ENCODE measurements at places on chromosomes 11 and 22. TPM values are rescaled to one million over a fixed set of nuclear protein-coding genes. Genes with fewer than 3 reads are reported as not detected.
A peak's percentile ranks its signal among the peaks of the same experiment; 100 is the strongest.

MPZL3 gene
- 2.7 TPM for total RNA-seq

PES1 gene
- 23.1 TPM for total RNA-seq

UPK2 gene
- total RNA-seq: not detected

SCN2B gene
- total RNA-seq: 24.9 TPM

SLC2A11 gene
- total RNA-seq: 22.0 TPM

TYR gene
- not detected for total RNA-seq

INPP5J gene
- 20.7 TPM for total RNA-seq

OR52N4 gene
- total RNA-seq: not detected

DNA sequence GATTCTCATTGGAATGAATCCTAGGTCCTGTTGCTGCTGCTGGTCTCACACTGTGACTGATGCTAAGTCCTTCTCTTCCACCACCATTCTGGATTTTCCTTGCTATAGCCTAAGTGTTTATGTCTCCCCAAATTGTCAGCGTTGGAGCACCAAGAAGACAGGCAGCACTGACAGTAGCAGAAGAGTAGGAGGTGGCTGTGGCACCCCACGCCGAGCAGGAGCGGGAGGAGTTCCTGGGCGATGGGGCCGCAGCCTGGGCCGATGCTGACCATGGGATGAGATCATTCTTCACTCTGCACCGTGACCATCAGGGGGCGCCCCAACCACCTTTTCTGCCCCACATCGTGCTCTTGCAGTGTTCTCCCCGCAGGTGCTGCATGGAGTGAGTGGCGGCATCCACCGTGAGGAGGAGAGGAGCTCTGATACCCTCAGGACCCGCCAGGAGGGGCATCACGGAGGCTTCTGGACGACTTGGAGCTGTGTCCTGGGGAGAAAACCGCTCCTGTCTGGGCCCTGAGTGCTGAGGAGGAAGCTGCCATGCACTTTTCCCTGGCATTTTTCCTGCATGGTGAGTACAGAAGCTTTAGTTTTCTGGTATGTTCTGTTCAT lies 57.0 kb downstream of the LRRC74B start:
- peak; percentile 66 for DNase-seq

GRCh38 chr11:61473370-61474012 lies 35.1 kb upstream of the LRRC10B start:
- DNase-seq: no peak

DNA sequence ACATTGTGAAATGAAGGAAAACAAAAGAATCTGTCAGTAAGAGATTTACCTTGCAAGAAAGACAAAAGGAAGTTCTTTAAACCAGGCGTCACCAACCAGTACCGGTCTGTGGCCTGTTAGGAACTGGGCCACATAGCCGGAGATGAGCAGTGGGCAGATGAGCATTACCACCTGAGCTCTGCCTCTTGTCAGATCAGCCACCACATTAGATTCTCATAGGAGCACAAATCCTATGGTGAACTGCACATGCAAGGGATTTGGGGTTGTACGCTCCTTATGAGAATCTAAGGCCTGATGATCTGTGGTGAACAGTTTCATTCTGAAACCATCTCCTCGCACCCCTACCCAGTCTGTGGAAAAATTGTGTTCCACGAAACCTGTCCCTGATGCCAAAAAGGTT lies 108.2 kb downstream of the CYP2R1 start:
- no peak for DNase-seq

DNA sequence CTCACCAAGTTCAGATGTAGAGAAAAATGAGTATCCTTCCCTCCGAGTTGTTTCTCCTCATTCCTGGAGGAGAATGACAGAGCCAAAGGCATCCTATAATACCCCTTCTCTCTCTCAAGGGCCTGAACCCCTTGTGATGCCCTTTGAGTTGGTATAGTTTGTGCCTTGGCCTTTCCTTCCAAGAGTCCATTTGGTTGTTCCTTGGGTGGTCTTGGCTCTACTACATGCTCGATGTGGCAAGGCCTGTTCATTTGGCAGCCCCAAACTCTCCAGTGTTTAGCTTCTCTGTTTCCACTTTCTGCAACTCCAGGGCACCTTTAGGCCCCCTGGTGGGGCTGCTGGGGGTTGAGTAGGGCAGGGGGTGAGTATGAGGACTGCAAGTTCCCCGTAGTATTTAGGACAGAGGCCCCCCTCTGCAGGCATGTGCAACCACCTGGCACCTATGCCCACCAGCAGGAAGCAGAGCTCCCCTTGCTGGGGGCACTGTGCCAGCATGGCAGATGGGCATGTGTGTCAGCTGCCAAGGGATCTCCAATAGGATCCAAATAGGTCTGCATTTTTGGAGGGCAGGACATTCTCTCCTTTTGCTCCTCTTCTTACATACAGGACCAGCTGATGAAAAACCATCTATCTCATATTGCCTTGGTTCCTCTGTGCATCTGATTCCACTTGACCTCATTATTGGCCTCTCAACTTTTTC lies 217.2 kb upstream of the CADM1 start:
- DNase-seq: no peak

DNA sequence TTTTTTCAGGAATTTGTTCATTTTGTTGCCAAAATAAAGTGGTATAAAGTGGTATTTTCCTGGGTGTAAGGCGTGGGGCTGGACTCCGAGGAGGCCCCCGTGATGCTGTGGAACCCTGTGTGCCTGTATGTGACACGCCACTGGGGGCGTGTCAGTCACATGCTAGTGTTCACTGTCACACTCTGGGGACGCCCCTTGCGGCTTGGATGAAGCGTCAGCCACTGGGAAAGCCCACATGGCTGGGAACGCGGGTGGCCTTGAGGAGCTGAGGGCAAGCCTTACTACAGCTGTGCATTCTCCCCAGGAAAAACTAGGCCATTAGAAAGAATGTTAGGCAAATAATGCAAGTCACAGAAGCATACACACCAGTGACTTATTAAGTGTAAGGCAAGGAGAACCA lies 77.0 kb upstream of the SLC25A18 start:
- DNase-seq: no peak

DNA sequence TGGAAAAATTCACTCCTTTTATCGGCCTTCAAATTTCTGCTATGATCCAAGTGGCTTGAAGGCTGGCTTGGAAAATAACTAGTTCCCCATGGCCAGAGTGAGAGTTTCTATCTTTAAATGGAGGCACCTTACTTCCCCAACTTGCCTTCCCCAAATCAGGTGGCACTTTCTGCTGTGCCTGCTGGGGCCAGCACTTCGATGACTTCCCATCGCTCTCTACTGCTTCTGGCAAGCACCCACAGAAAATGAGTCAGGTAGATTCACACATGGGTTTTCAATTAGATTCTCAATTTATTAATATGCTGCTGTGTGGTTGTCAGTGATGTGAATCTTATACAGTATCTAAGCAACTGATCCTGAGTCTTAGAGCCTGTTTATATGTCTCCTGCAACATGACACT lies 398.8 kb upstream of the RAG2 start:
- no peak for DNase-seq

DNA sequence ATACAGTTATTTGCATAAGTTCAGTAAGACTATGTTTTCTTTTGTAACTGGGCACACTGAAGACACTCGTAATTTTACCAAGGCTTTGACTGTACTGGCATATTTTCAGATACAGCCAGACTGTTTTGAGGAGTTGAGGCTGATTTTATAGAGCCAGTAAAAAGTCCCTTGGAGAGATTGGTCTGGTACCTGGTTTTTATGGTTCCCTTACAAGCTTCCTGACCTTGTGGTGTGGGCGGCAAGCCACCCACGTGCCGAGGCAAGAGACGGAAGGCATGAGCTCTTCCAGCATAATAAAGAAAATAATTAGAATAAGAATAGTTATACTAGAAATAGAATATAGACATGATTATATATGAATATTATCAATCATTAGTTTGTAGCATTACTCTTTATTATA lies 11.3 kb upstream of the GSTP1 start:
- DNase-seq: no peak

DNA sequence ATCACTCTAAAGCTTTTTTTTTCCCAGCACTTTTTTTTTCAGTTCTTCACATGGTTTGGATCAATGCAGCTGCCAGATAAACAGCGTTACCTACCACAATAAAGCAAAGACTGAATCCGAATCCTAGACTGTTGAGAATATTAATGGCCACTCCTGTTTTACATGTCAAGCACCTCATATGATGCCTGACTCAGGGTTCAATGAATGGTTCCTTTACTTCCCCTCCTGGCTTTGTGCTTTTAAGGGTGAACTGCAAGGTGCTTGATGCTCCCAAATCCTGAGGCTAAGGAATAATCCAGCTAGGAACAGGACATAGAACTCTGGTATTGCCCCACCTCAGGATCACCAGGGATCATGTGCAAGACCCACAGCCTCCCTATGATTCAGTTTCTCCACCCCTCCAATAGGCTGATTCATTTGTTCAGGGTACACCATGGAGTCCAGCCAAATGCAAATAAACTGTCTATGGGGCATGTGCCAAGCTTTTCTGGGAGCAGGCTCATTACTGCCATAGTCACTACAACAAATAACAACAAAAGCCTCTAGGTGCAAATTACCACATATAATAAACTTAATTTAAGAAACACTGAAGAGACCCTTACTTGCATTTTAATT lies 104.3 kb downstream of the GAB2 start:
- DNase-seq: no peak

GRCh38 chr11:111253131-111253530 lies 7.6 kb downstream of the POU2AF2 start:
- no peak for DNase-seq

DNA sequence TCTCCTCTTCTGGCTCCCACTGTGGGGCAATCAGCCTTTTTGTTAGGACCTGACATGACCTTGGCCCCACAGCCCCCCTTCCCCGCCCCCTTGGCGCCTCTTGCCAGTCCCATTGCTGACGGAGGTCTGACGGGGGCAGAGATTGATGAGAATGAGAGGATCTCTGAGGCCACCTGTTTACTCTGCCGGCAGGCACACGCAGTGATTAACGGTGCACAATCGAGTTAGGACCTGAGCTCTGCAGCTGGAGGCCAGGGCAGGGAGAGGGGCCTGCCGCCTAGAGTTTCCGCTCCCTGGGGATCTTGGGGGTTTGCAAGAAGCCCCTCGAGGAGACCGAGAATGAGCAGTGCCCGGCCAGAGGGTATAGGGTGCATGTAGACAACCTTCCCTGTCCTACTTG lies 6.8 kb upstream of the CHRM1 start:
- DNase-seq: no peak

GRCh38 chr22:11253000-11253511 lies 4274.9 kb upstream of the OR11H1 start:
- DNase-seq: no peak

GRCh38 chr11:110186456-110186855 lies 93.3 kb downstream of the ZC3H12C start:
- no peak for DNase-seq

DNA sequence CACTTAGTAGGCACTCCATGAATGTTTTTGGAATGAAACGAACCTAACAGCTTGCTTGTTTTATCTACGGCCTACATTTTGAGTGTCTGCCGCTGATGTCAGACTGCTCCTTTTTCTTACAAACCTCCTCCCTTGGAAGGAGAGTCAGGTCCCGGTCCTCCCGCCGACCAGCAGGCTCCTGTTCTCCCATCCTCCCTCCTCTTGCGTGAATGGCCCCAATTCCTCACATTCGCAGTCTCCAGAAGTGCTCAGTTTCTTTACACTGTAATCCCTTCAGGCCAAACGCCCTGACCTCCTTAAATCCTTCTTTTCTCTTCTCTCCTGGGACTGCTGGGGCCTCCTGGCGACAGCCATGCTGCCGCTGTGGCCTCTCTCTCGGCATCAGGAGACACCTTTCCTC lies 82.6 kb upstream of the CSNK2A3 start:
- no peak for DNase-seq

GRCh38 chr11:11250470-11250869 lies 102.6 kb downstream of the CSNK2A3 start:
- no peak for DNase-seq

DNA sequence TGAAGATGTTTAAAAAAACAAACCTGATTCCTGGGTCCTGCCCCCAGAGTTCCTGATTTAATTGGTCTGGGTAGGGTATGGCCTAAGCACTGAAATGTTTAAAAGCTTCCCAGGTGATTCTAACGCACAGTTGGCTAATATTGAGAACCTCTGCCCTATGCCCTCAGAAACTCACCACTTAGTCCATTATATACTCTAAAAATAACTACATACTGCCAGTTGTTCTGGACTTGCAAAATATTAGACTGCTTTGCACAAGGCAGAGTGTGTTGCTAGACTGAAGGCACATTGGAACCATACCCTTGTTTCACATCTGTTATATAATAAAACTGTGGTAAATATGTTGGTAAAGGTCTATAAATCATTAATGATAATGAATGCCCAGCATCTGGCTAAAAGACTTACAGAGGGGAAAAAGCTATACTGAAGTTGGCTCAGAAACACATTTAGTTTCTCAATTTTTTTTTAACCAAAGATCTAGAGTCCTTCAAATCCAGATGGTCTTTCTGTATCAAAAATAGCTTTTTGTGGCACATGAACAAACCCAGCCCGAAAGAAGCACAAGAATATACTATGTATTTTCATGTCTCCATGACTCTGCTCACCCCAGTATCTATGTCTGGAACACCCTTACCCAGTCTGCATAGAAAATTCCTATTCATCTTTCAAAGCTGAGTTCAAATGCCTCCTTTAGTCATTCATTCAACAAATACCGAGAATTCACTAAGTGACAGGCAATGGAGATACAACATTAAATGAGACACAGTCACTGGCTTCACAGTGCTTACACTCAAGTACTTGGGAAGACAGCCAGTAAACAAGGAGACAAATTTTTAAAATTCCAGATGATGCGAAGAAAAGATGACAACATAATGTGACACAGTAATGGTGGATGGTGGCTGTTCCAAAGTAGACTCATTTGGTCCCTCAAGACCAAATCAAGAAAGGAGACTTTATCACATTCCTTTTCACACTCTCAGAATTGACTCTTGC lies 44.1 kb downstream of the RBFOX2 start:
- no peak for DNase-seq

DNA sequence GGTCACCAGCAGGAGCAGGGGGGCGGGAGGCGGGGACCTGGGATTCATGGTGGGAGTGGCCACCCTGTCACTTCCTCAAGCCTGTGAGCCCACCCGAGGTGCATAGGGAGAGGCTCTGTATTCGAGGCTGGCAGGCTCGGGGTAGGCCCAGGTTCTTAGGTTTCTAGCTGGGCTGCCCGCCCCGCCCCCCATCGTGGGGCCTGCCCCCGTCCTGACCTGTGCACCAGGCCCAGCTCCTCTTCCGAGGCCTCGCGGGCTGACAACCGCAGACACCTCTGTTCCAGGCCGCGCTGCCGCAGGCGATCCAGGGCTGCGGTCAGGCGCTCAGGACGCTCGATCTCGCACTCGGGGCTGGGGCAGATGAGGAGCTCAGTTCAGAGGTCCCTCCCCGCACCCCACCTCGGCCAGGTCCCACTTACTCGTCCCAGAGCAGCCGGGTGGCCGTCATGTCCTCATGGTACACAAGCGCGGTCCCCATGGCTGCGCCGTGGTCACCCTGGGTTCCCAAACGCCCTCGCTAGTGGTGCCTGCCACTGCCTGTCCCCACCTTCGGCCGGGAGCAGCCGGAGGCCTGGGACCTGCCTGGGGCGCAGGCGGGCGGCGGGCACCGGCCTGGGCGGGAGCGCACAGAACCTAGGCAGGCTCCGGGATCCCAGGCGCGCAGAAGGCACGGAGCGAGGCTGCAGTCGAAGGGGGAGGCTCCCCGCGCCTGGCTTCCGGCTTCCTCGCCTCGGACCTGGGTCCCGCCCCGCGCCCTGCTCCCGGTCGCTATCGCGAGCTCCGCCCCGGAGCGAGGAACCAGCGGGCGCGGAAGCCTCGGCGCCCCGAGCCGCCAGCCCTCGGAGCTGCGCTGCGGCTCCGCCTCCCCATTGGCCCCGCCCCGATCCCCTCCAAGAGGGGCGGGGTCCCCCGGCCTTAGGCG lies at the start of gene HDAC10:
Gene HDAC10, minus strand, starts transcription at position 711 of the 922 bp plus-strand sequence. Its CDS starts 233 bp downstream, at position 478.
- peak; percentile 84 for DNase-seq

- no peak for DNase-seq
Observed at GRCh38 chr22:44426981-44427380, 71.1 kb downstream of the RTL6 start.

GRCh38 chr22:44940130-44940529 lies 69.7 kb downstream of the PHF21B start:
- DNase-seq: no peak

Data from left ventricle myocardium inferior (tissue), 1 donor.